Activated CD4-positive, alpha-beta T cell treated with anti-CD3 and anti-CD28 coated beads, Interleukin-2, amount 10 ng/mL, durations not matched to agents 7 days and 5 days (primary cell): ENCODE measurements at places on chromosomes 11 and 22. TPM values are rescaled to one million over a fixed set of nuclear protein-coding genes. Genes with fewer than 3 reads are reported as not detected.

Gene TSSK2
- not detected for total RNA-seq

Gene RAB3IL1
- total RNA-seq = not detected

DNA sequence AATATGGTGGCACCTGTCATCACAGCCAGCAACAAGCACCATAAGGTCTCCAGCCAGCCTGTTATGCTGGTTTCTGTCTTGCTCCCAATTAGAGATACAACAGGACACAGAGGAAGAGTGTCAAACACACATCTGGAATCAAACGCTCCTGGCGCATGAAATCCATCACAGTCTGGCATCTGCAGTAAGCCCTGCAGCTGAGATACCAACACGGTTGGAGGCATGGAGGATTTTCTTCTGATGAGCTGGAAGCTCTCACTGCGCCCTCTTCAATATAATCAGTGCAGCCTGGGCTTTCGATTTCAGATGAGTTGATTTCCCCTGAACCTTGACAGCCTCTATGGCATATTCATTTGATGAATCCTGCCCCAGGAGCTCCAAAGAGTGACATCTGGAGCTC is 27.8 kb upstream of the CARS1 start:
- DNase-seq = no peak

- no peak for DNase-seq
Observed at GRCh38 chr22:32044913-32045312, 1.9 kb downstream of the SLC5A1 start.
